Esophagus mucosa (tissue), 1 donor: ENCODE measurements at places on chromosomes 5 and 9. TPM values are rescaled to one million over a fixed set of nuclear protein-coding genes. Genes with fewer than 3 reads are reported as not detected.

The SLC2A6 gene
- 0.80 TPM for total RNA-seq

The FBP2 gene
- not detected for total RNA-seq

The SLC4A9 gene
- total RNA-seq = 0.08 TPM

The GARIN3 gene
- total RNA-seq = not detected

The PTGS1 gene
- 29.9 TPM for total RNA-seq

The CDX1 gene
- not detected for total RNA-seq

The ISL1 gene
- not detected for total RNA-seq

The TMOD1 gene
- 0.60 TPM for total RNA-seq

The C9orf78 gene
- 25.1 TPM for total RNA-seq

The ANKRD34B gene
- total RNA-seq = not detected

The NR2F1 gene
- 2.7 TPM for total RNA-seq

The MYORG gene
- total RNA-seq = 5.4 TPM

The EFNA5 gene
- 29.7 TPM for total RNA-seq

The FAXDC2 gene
- 2.9 TPM for total RNA-seq

The GADD45G gene
- total RNA-seq = 1.6 TPM

The SLC6A7 gene
- not detected for total RNA-seq

The TEK gene
- total RNA-seq = 1.9 TPM
